ENCODE measurements at places on chromosomes 7 and 10. TPM values are rescaled to one million over a fixed set of nuclear protein-coding genes. Genes with fewer than 3 reads are reported as not detected.

MEOX2 gene
- 35.0 TPM for total RNA-seq

CCDC3 gene
- 86.0 TPM for total RNA-seq

ELFN1 gene
- total RNA-seq: 7.3 TPM

GSTO2 gene
- total RNA-seq: not detected

- H3K27ac ChIP-seq: no peak overlapping the region
- no peaks in the 10 kb centered on the region for H3K27me3 ChIP-seq
- no peak overlapping the region for H3K4me3 ChIP-seq
- no peaks in the 10 kb centered on the region for H3K4me1 ChIP-seq
- H3K36me3 ChIP-seq: no peaks in the 10 kb centered on the region
These were observed 214.2 kb upstream of the KAT6B start for GRCh38 chr10:74612195-74612594.

DNA sequence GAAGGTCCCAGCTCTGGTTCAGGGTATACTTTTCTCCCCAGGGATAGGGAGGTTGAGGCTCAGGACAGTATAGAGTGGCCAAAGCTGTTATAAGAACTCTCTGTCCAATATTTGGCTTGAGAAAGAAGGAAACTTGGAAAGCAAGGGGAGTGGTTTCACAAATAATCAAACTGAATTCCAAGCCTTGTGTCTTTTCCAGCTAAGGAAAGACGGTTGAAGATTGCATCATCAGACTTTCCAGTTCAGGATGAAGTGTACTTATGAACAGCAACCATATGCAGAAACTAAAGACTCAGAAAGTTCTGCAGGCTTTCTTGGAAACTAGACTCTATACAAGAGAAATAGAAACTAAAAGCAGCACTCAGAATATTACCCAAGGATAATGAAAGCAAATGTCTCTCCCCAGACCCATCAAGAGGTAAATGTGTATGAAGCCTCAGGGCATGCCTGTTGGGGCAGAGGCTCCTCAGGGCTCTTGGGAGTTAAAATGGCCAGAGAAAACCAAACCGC, 46.4 kb downstream of the RAMP3 start:
- no peak for DNase-seq
- H3K4me1 ChIP-seq: no peaks in the 10 kb centered on the region
- H3K36me3 ChIP-seq: no peaks in the 10 kb centered on the region
- H3K27me3 ChIP-seq: no peaks in the 10 kb centered on the region
- peak overlapping the region; percentile 35 for H3K4me3 ChIP-seq

DNA sequence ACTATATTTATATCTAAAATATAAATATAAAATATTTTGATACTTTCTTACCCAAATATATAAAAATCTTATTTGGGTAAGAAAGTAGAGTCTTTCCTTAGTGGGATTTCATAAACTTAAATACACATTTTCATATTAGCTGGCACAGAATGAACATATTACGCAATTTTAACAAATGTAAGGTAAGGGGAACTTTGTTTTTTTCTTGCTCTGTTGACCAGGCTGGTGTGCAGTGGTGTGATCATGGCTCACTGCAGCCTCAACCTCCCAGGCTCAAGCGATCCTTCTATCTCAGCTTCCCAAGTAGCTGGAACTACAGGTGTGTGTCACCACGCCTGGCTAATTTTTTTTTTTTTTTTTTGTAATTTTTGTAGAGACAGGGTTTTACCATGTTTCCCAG, 18.3 kb downstream of the CYP26A1 start:
- no peaks in the 10 kb centered on the region for H3K4me1 ChIP-seq
- H3K27ac ChIP-seq: no peak overlapping the region
- H3K4me3 ChIP-seq: no peak overlapping the region
- no peak for DNase-seq

DNA sequence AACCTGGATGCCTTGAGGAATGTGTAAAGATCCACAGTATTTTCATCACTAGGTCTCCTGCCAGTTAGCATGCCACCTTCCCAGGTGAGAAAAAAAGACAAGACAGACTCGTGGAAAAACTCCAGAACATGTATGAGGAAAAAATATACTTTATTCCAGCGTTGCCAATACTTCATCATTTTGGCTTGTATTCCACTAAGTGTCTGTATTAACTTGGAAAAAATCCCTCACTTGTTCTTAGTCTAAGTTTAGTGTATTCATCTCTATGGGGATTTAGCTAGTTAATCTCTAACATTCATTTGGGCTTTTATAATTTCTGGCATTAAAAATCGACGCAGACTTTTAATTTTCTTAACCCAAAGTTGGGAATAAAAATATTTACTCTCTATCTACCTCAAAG, 759.4 kb downstream of the SORCS1 start:
- H3K36me3 ChIP-seq: no peaks in the 10 kb centered on the region
- no peak overlapping the region for H3K27ac ChIP-seq
- DNase-seq: no peak
- H3K27me3 ChIP-seq: no peaks in the 10 kb centered on the region
- no peaks in the 10 kb centered on the region for H3K4me1 ChIP-seq
- no peak overlapping the region for H3K4me3 ChIP-seq

- no peaks in the 10 kb centered on the region for H3K4me1 ChIP-seq
- H3K36me3 ChIP-seq: no peaks in the 10 kb centered on the region
- H3K27ac ChIP-seq: no peak within 1 kb of the TSS
- no peaks in the 10 kb centered on the region for H3K27me3 ChIP-seq
- DNase-seq: no peak
- H3K4me3 ChIP-seq: peak within 1 kb of the TSS; percentile 61
These were observed at the start of gene CDHR1 for GRCh38 chr10:84194424-84195043. TSS of gene CDHR1 (plus strand) at chr10:84194537. CDS start at chr10:84194761, 224 bp downstream.

DNA sequence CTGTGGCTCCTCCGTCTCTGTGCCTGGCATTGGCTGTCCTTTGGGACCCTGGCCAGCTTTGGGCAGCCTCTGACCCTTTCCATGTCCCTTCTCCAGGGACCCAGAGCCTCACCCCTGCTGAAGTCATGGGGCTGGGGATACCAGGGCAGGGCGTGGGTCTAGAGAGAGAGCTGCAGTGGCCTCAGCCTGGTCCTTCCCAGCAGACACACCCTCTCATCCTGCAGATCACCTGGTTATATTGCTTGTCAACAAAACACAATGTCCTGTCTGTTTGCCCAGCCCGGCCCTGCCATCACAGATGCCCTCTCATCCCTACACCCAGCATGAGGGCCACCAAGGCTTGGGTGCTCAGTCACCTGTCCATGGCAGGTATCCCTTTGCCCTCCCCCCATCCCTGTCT, 1.8 kb downstream of the MUC17 start:
- no peak for DNase-seq
- H3K36me3 ChIP-seq: no peaks in the 10 kb centered on the region
- H3K4me3 ChIP-seq: no peak overlapping the region
- no peaks in the 10 kb centered on the region for H3K27me3 ChIP-seq
- H3K27ac ChIP-seq: no peak overlapping the region

Data from ascending aorta (tissue), 2 donors.